MV-4-11 (cell line): ENCODE measurements at places on chromosomes 1 and 21.

GRCh38 chr1:225667362-225667761 is 14.4 kb upstream of the ENAH start:
- no peak for DNase-seq

GRCh38 chr1:214329470-214330220 is 48.7 kb downstream of the SMYD2 start:
- DNase-seq, result no peak

DNA sequence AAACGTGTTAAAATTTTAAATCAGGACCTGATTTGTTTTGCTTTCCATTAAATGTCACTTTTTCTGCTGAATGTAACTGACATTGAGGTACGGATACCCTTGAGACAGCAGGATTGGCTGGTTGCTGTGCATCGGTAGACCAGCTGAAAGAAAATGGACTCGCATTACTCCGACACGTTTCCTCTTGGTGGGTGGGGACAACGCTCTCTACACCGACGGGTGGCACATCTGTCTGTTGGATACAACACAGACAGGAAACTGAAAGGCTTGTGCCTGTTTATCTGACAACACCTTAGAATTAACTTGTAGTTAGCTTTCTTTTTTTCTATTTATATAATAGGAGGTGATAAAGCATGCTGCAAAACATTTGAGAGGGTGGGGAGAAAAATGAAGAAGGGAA is 19.4 kb downstream of the PRPF38A start:
- peak; percentile 50 for DNase-seq

DNA sequence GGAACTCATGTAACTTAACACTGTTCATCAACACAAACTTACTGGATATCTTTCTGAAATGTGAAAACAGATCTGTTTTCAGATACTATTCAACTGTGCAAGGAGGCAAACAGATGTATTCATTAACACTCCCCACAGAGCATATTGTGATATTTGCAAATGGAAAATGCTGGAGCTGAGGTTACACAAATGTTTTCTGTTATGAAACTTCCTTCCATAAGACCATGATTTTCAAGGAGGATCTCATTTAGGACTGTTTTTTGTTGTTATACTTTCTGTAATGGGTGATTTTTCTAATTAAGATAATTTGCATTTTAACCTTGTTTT is 56.1 kb downstream of the GABPA start:
- no peak for DNase-seq

- DNase-seq, result no peak
These were observed 10.6 kb downstream of the PLXNA2 start for GRCh38 chr1:208233546-208233945.

DNA sequence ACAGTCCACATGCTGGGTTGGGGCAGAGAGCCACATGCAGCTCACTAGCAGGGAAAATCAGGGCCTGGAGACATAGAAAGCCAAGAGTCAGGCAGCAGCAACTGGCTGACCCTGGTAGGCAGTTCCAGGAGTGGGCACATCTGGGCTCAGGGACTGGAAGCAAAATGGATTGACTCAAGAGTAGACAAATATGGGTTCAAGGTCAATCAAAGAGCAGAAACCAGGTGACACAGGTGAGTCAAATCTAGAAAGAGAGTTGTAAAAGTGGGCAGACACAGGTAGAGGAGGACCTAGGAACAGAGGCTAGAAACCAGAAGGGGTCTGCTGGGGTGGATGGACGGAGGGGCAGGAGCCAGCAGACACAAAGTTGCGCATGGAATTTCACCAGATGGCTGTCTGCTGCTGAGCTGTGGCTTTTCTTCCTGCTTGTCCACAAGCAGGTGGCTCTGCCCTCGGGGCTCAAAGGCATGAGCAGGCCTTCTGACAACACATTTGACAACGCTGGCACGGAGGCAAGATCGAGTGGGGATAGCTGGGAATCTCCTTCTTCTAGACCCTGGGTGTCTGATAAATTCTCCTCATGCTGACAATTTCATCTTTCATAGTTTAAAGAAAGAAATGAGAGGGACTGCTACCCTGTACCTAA is 40.8 kb upstream of the IGSF3 start:
- DNase-seq, result no peak

DNA sequence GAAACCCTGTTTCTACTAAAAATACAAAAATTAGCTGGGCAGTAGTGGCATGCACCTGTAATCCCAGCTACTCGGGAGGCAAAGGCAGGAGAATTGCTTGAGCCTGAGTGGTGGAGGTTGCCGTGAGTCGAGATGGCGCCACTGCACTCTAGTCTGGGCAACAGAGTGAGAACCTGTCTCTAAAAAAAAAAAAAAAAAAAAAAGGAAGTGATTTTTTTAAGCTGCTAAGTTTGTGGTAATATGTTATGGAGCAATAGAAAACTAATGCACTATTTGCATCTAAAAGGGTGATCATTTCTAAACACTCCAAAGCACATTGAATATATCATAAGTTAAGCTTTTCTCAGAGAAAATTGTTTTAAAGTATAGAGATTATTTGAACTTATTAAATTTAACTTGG is 244.8 kb upstream of the SPAG17 start:
- DNase-seq, result peak; percentile 72

DNA sequence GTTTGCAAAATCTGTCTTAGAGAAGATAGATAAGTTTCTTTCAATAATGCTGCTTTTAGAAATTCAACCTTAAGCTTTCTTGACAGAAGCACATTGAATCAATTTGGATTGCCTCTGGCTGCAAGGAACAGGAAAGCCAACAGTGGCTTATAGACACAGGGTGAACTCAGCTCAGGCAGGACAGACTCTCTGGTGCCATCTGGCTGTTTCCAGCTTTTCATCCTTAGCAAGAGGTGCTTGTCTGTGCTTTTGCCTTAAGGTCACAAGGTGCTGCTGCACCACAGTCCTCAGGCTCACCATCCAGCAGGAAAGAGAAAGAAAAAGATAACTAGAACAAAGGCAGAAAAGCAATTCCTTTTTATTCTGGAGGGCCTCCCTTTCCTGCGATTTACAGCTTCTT is 93.7 kb upstream of the ETS2 start:
- peak; percentile 43 for DNase-seq

- DNase-seq, result no peak
These were observed 1.7 kb upstream of the TMEM61 start for GRCh38 chr1:54978528-54979326.

DNA sequence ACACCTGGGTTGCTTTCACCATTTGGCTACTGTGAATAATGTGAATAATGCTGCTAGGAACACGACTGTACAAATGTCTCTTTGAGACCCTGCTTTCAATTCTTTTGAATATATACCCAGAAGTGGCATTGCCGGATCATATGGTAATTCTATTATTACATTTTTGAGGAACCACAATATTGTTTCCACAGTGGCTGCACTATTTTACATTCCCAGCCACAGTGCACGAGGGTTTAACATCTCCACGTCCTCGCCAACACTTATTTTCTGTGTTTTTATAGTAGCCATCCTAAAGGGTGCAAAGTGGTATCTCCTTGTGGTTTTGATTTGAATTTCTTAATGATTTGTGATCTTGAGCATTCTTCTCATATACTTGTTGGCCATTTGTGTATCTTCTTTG is 15.7 kb downstream of the FHAD1 start:
- no peak for DNase-seq

DNA sequence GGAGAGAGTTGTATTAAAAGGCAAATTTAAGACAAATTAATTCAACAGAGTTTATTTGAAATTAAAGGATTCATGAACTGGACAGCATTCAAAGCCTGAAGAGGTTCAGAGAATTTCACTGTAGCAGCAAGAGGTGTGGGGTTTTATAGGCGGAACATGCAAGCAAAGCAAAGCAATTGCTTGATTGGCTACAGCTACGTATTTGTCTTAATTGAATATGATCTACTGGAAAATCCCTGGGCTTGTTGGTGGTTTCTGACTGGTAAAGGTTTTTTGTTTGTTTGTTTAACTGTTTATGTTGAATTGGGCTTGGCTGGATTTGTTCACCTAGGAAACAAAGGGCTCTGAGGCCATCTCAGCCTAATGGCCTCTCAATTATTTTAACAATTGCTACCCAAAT is 61.5 kb downstream of the KCNK1 start:
- no peak for DNase-seq

DNA sequence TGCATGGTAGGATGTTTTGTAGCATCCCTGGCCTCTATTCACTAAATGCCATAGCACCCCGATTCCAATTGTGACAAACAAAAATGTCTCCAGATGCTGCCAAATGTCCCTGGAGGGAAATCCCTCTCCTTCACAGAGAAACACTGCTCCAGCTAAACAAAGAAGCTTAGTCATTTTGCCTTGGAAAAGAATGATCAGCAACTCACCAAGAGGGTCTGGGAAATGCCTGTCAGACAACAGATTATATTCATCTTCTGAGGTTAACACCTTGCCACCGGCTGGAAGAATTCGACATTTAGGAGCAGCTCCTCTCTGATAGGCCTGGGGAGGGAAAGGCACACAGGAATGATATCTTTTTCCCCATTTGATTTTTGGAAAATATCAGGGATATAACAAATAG is 84.4 kb downstream of the NIBAN1 start:
- DNase-seq, result no peak

- DNase-seq, result no peak
These were observed 115.1 kb downstream of the SETD4 start for GRCh38 chr21:35945089-35945671.

DNA sequence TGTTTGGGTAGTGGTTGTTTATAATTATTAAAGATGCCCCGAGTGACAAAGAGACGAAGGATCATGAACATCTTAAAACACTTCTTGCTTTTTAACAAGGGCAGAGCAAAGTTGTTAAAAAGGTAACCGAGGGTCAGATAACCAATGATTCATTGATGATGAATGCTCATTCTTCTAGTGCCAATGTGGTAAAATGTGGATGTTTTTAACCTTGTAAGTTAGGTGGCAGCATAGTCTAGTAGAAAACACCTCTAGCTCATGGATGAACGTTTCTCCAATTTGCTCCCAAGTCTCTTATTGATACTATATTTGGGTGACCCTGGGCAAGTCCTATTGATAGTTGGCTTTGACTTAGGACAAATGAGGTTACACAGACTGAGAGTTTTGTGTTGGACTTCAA is 167.9 kb downstream of the KIF26B start:
- DNase-seq, result no peak
